ENCODE measurements at places on chromosomes 6 and 20. TPM values are rescaled to one million over a fixed set of nuclear protein-coding genes. Genes with fewer than 3 reads are reported as not detected.

The FERMT1 gene
- 3.1 TPM for polyA plus RNA-seq

The POPDC3 gene
- polyA plus RNA-seq: 0.87 TPM

The TMEM217 gene
- polyA plus RNA-seq: 2.8 TPM

The SMLR1 gene
- 0.23 TPM for polyA plus RNA-seq

The AKAP7 gene
- 21.4 TPM for polyA plus RNA-seq

The TCF21 gene
- polyA plus RNA-seq: 197 TPM

The PRR18 gene
- polyA plus RNA-seq: 0.67 TPM

The SPTLC3 gene
- polyA plus RNA-seq: 14.4 TPM

DNA sequence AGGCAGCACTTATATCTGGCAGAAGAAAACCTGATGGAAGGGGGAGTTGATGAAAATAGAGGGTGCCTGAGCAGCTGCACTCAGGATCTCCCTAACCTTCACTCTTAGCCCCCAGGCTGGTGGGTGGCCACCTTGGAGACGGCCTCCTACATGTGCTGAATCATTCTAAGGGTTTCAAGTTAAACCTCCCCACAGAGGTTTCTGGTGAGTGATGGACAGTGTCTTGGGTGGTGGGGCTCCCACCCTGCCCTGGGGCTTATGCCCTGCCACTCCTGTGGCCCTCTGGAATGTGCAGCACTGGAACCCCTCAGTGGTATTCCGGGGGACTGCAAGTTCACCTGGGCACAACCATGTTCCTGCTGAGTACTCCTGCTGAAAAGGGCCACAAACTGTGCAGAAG lies 357.2 kb downstream of the CD83 start:
- no peak for DNase-seq

- DNase-seq: no peak
These were observed 296.9 kb downstream of the FOXC1 start for GRCh38 chr6:1906609-1907008.

All from left lung (tissue), 14 donors.